ENCODE measurements at places on chromosomes 5 and 9.

DNA sequence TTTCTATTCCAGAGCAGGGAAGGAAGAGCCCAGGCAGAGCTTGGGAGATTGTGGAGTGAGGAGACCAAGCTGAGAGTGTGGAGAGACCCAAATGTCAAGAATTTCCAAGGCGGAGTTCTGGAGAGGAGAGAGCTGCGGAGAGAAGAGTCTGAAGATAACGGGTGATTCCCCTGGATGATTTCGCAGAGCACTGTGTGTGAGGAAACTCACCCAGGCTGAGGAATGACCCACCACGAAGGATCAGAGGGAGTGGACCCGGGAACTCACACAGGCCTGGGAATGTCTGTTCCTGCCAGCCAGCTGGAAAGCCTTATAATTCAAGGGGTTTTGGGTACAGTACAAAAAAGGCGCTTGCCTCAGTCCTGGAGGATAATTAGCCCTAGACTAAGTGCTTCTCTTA is 94.2 kb downstream of the WNK2 start:
- no peak for DNase-seq

DNA sequence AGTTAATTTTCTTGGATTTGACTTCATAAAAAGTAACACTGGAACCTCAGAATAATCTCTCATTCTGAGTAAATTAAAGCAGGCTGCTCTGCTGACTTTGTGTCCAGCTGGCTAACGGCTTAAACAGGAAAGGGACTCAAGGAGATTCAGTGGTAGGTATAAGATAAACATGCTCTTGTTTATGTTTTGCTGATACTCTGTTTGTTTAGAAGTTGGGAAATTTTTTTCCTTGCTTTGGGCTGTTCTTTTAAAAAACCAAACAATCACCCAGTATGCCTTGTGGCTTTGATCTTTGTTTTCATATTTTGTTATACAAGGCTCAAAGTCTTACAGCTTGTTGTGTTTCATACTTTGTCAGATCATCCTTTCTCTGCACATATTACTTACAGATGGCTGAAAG is 237.6 kb upstream of the RIOK2 start:
- no peak for DNase-seq

- DNase-seq: no peak
Observed at GRCh38 chr5:169655353-169655752, 18.3 kb downstream of the DOCK2 start.

DNA sequence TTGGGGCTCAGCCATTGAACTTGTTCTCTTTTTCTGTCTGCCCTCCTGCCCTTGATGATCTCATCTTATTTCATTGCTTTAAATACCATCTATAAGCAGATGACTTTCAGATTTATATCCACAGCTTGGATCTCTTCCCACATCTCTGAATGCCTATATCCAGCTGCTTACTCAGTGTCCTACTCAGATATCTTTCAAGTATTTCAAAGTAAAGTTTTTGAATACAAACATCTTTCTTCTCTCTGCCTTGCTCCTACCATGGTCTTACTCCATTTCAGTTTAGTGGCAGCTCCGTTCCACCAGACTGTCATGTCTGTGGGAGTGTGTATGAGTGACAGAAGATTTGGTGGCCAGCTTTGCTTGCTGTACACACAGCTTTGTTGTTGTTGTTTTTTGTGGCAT is 59.7 kb downstream of the ERBIN start:
- no peak for DNase-seq

GRCh38 chr9:137694962-137695875 is 76.4 kb downstream of the EHMT1 start:
- peak; percentile 27 for DNase-seq

- no peak for DNase-seq
Observed at GRCh38 chr5:134517553-134517952, 7.9 kb upstream of the JADE2 start.
